ENCODE measurements at places on chromosomes 4 and X.
A peak's percentile ranks its signal among the peaks of the same experiment; 100 is the strongest.

GRCh38 chrX:17613979-17614588 lies 123.2 kb upstream of the SCML1 start:
- peak; percentile 8 for DNase-seq

DNA sequence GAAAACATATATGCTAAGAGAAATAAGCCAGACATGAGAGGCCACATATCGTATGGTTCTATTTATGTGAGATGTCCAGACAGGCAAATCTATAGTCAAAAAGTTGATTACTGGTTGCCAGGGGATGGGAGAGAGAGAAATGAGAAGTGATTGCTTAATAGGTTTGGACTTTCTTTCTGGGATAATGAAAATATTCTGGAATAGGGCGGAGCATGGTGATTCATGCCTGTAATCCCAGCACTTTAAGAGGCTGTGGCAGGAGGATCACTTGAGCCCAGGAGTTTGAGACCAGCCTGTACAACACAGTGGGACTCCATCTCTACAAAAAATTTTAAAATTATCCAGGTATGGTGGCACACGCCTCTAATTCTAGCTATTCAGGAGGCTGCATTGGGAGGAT lies 22.4 kb downstream of the RBM47 start:
- DNase-seq, result no peak

- no peak for DNase-seq
Observed at GRCh38 chrX:139831017-139831416, 101.8 kb downstream of the ATP11C start.

DNA sequence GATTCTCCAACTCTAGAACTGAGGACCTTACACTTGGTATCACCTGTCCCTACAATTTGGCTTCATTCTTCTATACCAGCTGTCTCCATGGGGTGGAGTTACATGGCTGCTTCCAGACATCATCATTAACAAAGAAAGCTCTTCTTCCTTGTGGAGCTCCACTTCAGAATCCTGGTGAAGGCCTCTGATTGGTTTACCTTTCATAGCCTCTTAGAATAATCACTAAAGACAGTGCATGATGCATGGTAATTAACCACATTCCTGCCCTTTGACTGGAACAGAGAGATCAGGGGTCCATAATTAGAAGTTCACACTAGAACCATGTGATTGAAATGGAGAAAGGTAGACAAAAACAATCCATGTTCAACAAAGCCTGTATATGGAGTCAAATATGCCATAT lies 112.6 kb upstream of the ZNF827 start:
- no peak for DNase-seq

GRCh38 chr4:139253713-139254112 lies 26.3 kb downstream of the MGARP start:
- no peak for DNase-seq

GRCh38 chr4:104015680-104016079 lies 295.9 kb upstream of the TACR3 start:
- no peak for DNase-seq

- no peak for DNase-seq
Observed at GRCh38 chrX:43805579-43805978, 76.7 kb downstream of the MAOB start.

Data from activated CD4-positive, alpha-beta T cell treated with anti-CD3 and anti-CD28 coated beads, Interleukin-2, amount 10 ng/mL, durations not matched to agents 7 days and 5 days (primary cell).